ENCODE measurements at places on chromosomes 6 and 20.

DNA sequence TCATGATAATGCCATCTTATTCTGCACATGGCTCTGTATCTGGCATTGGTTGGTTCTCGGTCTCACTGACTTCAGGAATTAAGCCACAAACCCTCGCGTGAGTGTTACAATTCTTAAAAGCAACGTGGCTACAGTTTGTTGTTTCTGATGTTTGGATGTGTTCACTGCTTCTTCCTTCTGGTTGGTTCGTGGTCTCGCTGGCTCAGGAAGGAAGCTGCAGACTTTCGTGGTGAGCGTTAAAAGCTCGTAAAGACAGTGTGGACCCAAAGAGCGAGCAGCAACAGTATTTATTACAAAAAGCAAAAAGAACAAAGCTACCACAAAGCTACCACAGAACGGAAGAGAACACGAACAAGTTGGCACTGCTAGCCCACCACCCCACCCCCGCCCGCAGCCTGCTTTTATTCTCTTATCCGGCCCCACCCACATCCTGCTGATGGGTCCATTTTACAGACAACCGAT is 51.1 kb downstream of the MYLIP start:
- no peak for DNase-seq

- DNase-seq: no peak
Observed at GRCh38 chr20:19737025-19737424, 21.0 kb upstream of the RIN2 start.

GRCh38 chr20:39163993-39164392 is 201.8 kb downstream of the DHX35 start:
- no peak for DNase-seq

DNA sequence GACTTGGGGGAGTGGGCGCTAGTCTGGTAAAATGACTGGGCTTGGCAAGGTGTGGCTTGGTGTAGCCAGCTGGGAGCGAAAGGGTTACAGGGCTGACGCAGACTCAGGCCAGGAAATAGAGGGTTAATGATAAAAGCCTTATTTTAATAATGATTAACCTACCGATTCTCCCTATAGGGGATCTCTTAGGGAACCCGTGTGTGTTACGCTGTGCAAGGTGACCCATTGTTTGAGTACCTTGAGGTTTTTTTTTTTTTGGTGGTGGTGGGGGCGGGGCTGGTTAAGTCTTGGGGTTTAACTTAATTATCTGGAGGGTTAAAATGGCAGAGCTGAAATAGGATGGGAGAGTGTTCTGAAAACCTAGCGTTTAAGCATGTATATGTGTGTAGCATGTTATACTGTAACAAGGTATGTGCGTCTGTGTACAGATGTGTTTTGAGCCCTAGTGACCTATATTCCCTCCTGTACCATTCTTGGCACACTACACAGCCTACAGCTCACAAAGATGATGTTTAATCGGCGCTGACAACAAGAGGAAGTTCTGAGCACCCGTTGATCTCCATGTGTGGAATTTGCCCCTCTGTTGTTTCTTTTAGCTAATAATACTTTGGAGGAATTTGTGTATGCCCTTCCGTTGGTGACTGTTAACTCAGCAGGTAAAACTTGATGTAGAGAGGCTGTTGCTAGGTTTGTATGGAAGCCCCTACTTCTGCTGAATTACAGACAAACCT is 1.3 kb downstream of the CARMIL1 start:
- no peak for DNase-seq

- DNase-seq: peak; percentile 70
Observed at GRCh38 chr20:20452254-20452676, 84.4 kb downstream of the INSM1 start.

DNA sequence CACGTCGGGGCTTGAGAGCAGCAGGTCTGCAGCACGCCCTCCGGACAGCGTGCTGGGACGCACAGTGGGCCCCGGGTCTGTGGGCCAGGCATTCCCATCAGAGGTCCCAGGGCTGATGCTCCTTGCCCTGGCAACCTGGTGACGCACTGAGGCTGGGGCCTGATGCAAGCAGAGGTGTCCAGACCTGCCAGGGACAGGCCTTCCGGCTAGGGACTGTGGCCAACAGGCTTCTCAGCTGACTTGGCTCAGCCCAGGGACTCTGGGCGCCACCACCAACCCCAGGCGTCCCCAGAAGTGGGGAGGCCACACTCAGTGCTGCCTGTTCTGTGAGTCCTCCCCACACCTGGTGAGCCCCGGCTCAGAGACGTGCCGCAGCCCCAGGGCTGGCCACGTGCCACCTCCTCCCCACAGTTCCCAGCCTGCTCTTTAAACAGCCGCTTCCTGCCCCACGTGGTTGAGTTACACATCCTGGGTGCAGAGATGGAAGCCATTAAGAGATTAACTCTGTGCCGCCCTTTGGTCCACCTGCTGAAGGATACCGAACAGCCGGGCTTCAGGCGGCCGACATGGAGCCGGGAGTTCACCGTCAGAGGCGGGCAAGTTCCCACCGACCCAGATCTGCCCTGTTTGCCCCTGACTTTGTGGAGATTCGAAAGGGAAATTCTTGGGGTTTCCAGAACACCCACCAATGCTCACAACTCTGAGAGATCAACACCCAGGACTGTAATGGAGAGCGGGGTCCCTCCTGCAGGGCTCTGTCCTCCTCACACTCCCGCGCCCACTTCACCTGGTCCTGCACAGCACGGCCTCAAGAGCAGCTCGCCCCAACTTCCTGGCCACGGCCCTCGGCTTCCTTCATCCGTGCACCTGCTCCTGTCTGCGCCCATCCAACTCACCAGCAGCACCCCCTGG is 37.6 kb upstream of the ZBP1 start:
- peak; percentile 10 for DNase-seq

- DNase-seq: no peak
Observed at GRCh38 chr6:108030211-108030610, 44.3 kb downstream of the OSTM1 start.

- DNase-seq: peak; percentile 6
Observed at GRCh38 chr6:138107752-138108592, 753 bp upstream of the PERP start.

- DNase-seq: no peak
Observed at GRCh38 chr20:17759449-17759848, 59.7 kb downstream of the BANF2 start.

- DNase-seq: no peak
Observed at GRCh38 chr6:169991913-169992312, 240.5 kb downstream of the ERMARD start.

DNA sequence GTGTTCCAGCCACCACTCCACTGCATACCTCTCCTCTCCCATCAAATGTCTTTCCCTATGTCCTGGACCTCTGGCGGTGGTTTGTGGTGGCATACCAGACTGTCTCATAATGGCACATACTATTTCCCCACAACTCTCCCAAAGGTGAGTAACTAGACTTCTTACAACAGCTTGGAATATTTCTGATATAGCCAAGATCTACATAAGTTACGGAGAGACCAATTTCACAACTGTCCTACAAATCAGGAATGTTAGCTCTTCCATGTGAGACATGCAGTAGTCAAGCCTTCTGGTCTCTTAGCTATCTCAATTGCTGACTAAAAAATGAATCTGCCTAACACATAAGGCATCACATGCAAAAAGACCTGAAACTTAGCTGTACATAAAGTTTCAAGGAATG is 588.9 kb downstream of the RNF144B start:
- no peak for DNase-seq

DNA sequence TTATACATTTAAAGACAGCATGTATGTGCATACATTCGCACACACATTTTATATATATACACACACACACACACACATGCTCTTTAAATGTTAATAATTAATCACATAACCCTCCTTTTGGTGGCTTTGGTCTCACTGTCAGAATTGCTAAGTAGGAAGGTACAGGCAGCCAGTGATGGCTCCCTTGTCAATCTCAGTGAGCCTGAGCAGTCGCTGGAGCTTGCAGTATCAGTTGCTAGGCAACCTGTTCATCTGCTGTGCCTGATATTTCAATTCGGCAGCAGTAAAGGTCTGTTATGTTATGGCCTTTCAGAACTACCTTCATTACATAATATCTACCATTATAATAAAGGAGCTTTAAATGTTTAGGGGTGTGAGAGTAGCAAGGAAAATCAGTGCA is 374.3 kb downstream of the LMBRD1 start:
- DNase-seq: no peak

DNA sequence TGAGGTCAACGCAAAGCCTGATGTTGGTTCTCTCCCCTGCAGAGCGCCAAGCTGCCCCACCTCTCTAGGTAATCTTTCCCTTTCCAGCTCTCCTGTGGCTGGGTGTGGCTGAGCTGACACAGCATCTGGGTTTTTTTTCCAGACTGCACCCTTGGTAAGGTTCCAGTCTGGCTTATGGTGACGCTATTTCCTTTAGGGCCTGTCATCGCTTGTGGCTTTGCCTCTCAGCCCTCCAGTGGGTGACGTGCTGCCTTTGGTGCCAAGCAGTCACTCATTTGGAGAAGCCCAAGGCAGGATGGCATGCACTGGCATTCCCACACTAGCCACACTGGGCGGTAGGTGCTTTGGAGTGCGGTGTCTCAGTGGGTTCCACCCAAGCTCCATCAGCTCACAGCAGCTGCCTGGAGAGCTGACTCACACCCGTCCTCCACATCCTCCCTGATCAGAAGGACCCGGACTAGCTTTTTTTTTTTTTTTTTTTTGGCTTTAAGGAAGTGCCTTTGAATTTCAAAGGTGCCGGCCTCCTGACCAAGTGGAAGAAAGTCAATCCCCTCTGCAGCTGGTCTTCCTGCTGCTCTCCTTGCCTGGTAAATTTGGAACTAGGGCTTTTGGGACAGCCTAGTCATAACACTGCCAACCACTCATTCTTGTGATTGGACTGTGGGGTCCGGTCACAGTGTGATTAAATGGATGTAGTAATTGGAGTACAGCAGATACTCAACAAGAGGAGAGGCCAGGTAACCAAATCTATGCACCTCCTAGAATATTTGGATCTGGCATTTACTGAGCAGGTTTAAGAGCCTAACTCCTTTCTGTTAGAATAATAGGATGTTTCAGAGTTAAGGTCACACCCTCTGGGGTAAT is 153.6 kb downstream of the CD83 start:
- DNase-seq: peak; percentile 65

GRCh38 chr6:26217714-26218075 is 130.5 kb downstream of the HFE start:
- DNase-seq: no peak

DNA sequence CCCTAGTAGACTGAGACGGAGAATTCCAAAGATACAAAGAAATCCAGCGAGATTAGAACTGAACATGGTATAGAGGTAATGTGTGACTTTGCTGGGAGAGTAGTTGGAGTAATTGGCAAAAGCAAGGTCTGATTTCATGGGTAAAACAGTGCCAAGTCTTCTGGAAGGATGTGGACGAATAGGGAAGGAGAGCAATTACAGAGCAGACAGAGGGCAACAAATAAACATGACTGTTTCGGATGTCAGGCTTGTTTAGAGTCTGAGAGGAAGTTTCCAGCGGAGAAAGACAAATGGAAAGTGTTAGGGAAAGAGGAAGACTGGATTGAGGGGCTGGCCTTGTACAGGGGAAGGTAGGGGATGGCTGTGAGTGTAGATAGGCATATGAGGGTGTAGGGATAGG is 282.2 kb upstream of the PRND start:
- DNase-seq: no peak

- DNase-seq: no peak
Observed at GRCh38 chr6:24658573-24659560, 7.8 kb downstream of the TDP2 start.

DNA sequence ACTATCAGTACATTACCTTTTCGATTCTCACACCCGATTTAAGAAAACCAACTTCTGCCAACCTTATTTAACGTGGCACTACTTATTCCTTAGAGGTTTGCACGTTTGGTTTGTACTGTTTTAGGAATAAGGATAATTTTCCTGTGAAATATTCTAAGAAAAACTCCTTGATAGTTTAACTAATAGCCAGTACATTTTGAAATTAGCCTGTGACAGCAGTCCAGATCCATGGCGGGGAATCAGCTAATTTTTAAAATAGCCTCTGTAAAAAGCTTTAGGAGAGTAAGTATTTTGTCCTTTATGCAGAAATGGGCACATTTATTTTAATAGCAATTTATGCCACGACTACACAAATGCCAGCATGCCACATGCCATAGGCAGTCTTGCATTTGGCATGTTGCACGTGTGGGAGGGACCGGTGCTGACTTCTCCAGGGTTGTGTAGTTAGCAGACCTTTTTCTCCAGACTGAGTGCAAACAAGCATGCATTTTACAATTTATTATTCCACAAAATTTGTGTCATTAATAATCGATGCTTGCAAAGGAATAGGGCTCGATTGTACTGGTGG is 6.2 kb downstream of the FOXC1 start:
- DNase-seq: no peak

DNA sequence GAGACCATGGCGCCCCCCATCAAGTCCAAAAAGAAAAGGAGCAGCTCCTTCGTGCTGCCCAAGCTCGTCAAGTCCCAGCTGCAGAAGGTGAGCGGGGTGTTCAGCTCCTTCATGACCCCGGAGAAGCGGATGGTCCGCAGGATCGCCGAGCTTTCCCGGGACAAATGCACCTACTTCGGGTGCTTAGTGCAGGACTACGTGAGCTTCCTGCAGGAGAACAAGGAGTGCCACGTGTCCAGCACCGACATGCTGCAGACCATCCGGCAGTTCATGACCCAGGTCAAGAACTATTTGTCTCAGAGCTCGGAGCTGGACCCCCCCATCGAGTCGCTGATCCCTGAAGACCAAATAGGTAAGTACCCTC is 41.7 kb upstream of the NAA20 start:
- no peak for DNase-seq

DNA sequence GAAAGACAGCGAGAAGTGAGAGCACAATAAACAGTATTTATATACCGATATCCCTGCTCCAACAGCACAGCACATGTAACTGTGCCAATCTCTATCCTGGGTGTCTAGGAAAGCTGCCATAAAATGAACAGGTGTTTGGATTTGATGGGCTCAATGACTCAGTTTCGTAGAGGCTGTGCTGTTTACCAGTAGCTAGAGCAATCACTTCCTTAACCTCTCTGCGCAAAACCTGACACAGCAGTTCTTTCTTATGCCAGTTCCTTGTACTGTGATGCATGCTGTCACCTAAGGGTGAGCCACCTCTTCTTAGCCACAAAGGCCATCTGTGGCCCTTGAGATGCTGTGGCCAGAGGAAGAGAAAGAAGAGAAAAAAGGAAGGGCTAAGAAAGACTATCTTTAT is 59.3 kb downstream of the SHPRH start:
- no peak for DNase-seq

All from stimulated activated CD4-positive, alpha-beta T cell treated with anti-CD3 and anti-CD28 coated beads, Interleukin-15, amount 100 ng/mL, for 48 hours (primary cell).